Stimulated activated CD4-positive, alpha-beta T cell treated with anti-CD3 and anti-CD28 coated beads, TNF-alpha, amount 100 ng/mL, for 24 hours (primary cell): ENCODE measurements at places on chromosomes 4 and X.

GRCh38 chr4:47612116-47613023 lies 127.3 kb downstream of the ATP10D start:
- DNase-seq: no peak

DNA sequence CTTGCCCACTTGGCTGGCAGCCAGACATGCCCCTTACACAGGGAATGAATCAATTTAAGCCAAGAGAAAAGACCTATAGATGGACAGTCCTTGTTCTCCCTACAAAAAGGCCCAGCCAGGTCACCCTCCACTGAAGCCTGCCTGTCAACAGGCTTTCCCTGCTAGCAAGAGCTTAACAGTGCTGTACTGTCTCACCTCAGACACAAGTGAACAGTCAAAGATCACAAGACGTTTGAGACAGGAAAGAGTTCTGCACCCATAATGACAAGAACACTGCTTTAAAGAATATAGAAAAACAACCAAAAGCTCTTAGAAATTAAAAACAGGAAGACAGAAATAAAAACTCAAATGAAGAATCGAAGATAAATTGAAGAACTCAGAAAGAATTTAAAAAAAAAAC lies 4.6 kb downstream of the RNF175 start:
- no peak for DNase-seq

- DNase-seq: no peak
Observed at GRCh38 chrX:69306063-69306404, 140.8 kb upstream of the PJA1 start.

GRCh38 chrX:141989134-141989533 lies 85.4 kb downstream of the MAGEC1 start:
- no peak for DNase-seq

GRCh38 chr4:113576947-113577678 lies 184.4 kb downstream of the CAMK2D start:
- DNase-seq: no peak

DNA sequence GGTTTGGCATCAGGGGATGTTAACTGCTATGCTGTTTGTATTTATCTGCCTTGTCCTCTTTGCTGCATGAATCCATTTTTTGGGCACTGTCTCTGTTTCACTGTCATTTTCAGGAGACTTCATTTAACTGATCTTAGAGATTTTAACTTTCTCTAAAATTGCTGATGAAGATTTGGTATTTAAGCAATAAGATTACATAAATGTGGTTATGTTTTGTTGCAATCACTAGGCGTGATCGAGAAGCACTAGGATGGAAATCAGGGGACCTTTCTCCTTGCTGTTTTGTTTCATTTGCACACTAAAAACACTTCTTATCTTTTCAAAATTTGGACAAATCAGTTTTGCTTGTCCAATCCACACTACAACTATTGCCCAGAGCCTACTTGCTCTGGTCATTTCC lies 15.4 kb downstream of the CXCL2 start:
- DNase-seq: no peak

DNA sequence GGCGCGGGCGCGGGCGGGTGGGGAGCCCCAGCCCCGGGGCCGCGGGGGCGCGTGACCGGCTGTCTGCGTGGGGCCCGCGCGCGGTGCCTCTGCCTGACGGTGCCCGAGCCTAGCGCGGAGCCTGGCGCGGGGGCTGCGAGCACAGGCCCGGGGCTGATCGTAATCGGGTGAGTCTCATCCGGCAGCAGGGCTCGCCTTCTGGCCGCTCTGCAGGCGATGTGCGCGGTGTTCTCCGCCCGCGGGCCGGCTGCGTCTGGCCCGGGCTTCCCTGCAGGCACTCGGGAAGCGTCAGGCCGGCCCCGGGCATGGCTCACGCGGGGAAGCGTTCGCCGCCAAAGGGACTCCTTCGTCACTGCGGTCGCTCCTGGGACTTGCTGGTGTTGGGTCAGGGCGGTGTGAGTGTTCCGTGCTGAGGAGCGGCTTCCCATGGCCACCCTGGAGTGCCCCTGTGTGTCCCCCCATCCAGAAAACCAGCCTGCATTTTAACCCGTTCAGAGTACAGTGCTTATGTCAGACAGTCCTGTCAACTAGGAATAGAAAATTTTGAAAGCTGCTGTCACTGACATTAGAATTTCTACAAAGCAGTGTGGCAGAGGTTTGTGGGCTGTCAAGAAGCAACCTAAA lies 40.6 kb downstream of the FAM149A start:
- DNase-seq: no peak

GRCh38 chr4:96677499-96677898 lies 837.6 kb downstream of the PDHA2 start:
- DNase-seq: no peak

DNA sequence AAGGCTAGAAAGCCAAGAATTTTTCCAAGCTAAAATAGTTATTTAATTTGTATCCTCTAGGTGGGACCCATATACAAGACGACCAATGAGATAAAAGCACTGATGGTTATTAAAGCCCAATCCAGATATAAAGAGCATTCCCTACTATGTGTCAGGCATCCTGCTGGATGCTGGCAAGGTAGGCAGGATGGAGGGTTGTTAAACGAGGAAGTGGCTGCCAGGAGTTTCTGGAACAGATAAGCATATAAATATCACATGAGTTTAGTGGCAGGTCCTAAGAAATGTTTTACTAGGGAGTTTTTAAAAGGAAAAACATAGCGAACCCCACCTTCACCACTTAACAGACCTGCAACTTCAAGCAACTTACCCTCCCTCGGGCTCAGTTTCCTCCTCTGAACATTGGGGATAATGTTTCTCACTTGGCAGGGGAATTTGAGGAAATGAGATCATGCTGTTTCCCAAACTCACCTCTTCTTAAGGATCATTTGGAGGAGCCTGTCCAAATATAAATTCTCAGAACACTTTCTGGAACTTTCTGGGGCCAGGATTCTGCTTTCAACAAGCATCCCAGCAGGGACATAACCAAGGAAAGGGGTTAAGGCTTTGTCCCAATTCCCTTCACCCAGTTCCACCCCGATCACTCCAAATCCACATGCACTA lies 94.3 kb upstream of the LDB2 start:
- DNase-seq: no peak
